ENCODE measurements at places on chromosomes 6 and 20. TPM values are rescaled to one million over a fixed set of nuclear protein-coding genes. Genes with fewer than 3 reads are reported as not detected.

DNA sequence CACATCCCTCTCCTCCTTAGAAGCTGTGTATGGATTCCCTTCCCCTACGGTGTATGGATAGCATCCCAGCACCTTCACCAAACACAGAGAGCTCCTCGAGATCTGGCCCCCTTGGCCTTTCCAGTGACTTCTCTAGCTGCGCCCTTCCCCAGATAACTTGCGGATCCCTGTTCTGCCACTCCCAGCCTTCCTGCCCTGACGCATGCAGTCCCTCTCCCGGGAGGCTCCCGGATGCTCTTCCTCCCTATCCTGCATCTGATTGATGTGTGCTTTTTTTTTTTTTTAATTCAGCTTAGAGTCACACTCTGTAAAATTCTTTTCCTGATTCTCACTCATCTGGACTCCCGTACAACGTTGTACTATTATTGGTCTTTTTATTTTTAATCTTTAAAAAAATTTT lies 44.8 kb downstream of the GCNT2 start:
- DNase-seq = no peak

GRCh38 chr20:2195614-2196013 lies 94.0 kb downstream of the STK35 start:
- no peak for DNase-seq

DNA sequence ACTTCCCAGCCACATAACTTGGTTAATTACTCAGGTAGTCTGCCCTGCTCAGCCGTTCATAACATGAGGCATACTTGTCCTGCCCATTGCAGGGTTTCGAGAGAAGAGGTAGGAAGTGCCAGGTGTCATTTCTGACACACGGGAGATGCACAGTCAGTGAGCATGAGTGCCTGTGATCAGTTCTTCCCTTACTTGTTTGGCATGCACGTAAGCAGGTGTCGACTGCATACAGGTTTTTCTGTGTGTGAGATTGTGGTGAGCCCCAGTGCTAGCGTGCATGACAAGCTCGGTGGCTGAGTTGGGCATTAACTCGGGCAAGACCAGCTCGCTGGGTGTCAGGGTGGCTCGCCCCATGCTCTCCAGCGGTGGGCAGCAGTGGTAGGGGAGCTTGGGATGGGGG lies 51.2 kb upstream of the SLC22A1 start:
- DNase-seq = no peak

EGFL8 gene
- 5.7 TPM for total RNA-seq

DNA sequence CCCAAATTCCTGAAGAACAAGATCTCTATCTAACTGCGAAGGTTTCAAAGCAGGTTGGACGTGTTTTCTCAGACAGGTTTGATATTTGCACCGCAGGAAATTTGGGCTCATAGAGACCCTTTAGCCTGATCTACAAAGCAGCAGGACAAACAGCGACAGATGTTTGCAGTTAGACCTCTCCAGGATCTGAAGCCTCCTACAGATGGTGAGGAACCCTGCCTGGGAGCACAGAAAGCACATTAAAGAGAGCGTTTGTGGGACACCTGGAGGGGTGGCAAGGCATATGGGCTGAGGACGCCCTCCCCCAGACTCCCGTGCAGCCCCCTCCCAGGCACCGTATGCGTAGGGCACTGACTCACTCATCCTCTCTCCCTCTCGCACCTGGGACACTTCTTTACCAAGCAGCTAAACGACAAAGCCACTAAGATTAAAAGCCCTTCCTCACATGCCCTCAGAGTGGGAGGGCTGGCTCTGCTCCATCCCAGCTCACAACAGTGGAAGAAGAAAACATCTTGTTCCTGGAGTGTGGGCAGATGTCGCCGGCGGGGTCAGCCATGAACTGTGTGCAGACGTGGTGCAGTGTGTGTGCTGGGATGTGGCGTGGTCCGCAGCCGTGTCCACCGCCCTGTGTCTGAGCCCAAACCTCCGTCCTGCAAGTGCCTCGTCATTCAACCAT lies 249.7 kb upstream of the AFDN start:
- no peak for DNase-seq

DNA sequence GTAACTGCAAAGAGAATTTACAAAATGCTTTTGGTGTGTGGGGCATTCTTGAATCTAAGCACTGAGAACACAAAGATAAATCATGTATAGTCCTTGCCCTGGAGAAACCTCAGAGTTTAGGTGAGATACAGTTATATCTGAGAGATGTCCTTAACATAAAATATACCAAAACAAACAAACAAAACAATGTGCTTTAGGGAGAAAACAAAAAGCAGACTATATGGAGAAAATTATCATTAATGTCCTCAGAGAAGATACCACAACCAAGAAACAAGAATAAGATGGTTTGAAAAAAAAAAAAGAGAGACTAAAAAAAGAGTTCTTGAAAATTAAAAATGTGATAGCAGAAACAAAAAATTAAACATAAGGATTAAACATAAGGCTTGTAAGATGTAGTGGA lies 8.0 kb downstream of the KIF13A start:
- DNase-seq = no peak

SOBP gene
- 21.4 TPM for total RNA-seq

AGER gene
- 53.1 TPM for total RNA-seq

GRCh38 chr6:136524936-136525413 lies 25.2 kb downstream of the MAP7 start:
- DNase-seq = no peak

DNA sequence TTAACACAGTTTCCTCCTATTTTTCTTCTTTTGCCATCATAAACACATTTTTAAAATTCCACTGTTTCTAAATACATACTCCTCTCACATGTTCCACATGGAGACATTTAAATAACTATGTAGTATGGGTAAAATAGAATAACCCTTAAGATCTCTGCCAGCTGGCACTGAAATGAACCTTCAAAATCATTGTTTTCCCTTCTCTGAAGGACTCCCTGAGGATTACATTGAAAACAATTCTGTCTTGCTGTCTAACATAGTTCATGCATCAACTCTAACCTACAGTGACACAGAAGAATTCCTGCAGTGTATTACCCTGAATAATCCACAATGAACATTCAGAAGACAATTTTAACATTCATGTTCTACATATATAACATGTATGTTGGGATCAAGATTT lies 1361.8 kb upstream of the CITED2 start:
- DNase-seq = no peak

GRCh38 chr6:38507173-38507572 lies 132.6 kb downstream of the BTBD9 start:
- no peak for DNase-seq

RHAG gene
- not detected for total RNA-seq

DNA sequence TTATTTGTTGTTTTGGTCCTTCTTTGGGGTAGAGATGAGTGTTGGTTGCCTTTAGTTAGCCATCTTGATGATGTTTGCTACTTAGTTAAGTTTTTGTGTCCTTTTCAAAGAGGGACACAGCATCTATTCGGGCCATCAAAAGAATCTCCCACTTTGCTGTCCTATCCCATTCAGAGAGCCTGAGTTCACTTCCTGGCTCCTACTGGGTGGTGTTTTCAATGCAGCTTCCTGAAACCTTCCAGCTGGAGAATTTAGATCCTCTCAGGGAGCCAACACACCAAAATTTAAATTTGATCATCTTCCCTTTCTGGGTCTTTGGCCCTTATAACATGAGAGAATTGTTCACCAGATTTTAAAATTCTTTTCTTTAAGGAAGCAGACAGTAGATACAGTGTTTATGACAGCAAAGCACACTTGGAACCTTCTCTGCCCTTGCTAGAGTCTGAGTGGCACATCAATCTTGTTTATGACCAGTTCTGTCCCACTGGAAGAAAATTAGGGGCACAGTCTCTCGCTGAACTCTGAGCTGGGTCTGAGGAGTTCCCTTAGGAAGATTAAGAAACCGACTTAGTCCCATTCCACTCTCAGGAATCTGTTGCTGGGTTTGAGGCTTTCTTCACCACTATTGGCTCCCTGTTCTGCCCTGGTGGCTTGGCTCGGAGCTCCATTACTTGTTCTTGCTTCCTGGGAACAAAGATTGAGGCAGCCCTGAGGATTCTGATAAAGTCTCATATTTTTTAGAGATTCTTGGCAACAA lies 115.5 kb downstream of the CCDC170 start:
- no peak for DNase-seq

DNA sequence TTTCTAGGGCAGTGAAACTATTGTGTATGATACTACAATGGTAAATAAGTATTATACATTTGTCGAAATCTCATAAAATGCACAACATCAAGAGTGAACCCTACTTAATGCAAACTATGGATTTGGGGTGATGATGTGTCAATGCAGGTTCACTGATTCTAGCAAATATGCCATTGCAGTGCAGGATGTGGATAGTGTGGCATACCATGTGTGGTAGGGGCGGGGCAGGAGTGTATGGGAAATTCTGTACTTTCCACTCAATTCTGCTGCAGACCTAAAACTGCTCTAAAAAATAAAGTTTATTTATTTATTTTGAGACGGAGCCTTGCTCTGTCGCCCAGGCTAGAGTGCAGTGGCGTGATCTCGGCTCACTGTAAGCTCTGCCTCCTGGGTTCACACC lies 44.3 kb downstream of the ABHD12 start:
- DNase-seq = no peak

KIAA0408 gene
- 1.3 TPM for total RNA-seq

TMEM244 gene
- total RNA-seq = not detected

- DNase-seq = no peak
Observed at GRCh38 chr6:166640342-166641043, 13.4 kb upstream of the RPS6KA2 start.

- DNase-seq = no peak
Observed at GRCh38 chr6:162343936-162344645, 383.5 kb downstream of the PRKN start.

GRCh38 chr20:35788796-35789195 lies 17.0 kb downstream of the PHF20 start:
- DNase-seq = no peak

VSTM2L gene
- 1.7 TPM for total RNA-seq

- no peak for DNase-seq
Observed at GRCh38 chr20:38559764-38560163, 21.2 kb upstream of the ADIG start.

SLC17A2 gene
- not detected for total RNA-seq

GRCh38 chr20:19419396-19419795 lies 207.0 kb downstream of the SLC24A3 start:
- DNase-seq = no peak

LTB gene
- not detected for total RNA-seq

RBBP8NL gene
- total RNA-seq = 6.0 TPM

BTN1A1 gene
- total RNA-seq = not detected

CAGE1 gene
- not detected for total RNA-seq

All from thyroid gland (tissue), 4 donors.